Upper lobe of left lung (tissue), 6 donors: ENCODE measurements at places on chromosomes 3 and 15. TPM values are rescaled to one million over a fixed set of nuclear protein-coding genes. Genes with fewer than 3 reads are reported as not detected.

The FBXO40 gene
- not detected for total RNA-seq

The SMCO1 gene
- not detected for total RNA-seq

DNA sequence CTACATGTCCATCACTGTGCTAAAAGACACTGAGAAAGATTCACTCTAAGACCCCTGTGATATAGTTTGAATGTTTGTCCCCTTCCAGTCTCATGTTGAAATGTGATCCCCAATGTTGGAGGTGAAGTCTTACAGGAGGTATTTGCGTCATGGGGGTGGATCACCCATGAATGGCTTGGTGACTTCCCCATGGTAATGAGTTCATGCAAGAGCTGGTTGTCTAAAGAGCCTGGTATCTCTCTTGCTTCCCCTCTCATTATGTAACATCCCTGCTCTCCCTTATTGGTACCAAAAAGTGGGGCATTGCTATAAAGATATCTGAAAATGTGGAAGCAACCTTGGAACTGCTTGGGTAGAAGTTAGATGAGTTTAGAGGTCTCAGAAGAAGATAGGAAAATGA lies 32.2 kb upstream of the FAM174B start:
- DNase-seq = no peak

DNA sequence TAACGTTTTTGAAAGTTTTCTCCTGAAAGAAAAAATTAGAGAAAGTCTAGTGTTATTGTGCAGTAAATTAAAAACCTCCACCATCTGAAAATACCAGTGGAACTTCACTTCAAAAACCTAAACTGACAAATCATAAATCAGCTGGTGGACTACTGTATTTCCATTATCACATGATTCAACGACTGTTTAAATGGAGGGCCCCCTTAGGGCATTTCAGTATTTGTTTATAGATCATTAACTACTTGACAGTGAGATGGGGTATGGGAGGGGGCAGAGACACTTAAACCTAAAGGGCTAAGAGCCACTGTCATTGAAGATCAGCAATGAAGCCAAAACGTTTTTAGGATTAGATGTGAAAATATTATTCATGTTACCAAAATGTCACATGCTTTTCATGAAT lies 8.8 kb upstream of the C15orf61 start:
- no peak for DNase-seq

DNA sequence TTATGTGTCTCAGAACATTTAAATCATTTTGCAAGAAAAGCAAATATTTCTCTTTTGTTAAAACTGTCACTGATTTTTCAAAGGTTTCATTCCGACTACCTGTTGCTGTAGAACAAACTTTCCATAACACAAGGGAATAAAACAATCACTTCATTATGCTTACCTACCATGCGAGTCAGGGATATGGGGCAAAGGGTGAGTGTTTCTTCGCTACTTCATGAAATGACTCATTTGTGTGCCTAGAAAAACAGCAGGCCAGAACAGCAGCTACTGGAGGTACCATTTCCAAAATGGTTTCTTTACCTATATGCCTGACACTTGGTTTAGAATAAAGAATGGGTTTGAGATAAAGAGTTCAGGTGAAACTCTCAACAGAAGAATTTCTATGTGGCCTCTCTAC lies 712.5 kb downstream of the PLOD2 start:
- no peak for DNase-seq
